Nucleus accumbens (tissue), 56 donors: ENCODE measurements at places on chromosomes 6 and 20.

- DNase-seq, result no peak
Measured at GRCh38 chr6:41426888-41427641, 91.7 kb downstream of the NCR2 start.

- no peak for DNase-seq
Measured at GRCh38 chr20:58986968-58987517, 6.0 kb downstream of the NELFCD start.

- DNase-seq, result no peak
Measured at GRCh38 chr20:3777381-3777715, 3.9 kb downstream of the SPEF1 start.

DNA sequence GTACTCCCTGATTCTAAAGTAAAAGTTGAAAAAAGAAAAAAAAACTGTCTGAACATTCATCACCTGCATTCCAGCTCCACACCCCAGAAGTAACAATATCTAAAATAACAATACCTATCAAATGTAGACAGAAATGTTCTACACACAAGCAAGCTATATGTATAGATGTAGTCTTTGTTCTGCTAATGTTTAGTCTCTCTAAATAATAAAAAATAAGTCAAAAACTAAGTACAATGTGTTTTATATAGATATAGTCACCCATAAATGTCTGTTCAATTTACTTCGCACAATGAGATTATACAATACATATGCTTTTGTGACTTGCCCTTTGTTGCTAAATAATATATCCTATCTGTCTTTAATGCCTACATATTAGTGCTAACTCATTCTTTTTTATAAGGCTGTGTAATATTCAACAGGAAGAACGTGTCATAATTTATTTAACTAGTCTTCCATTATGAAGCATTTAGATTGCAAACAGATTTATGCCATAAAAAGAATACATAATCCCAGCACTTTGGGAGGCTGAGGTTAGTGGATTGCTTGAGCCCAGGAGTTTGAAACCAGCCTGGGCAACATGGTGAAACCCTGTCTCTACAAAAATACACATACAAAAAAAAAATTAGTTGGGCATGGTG lies 216.2 kb upstream of the ZNF217 start:
- no peak for DNase-seq

- no peak for DNase-seq
Measured at GRCh38 chr6:141165002-141165665, 967.6 kb upstream of the GJE1 start.

- no peak for DNase-seq
Measured at GRCh38 chr20:35640724-35641123, 24.0 kb downstream of the CPNE1 start.

DNA sequence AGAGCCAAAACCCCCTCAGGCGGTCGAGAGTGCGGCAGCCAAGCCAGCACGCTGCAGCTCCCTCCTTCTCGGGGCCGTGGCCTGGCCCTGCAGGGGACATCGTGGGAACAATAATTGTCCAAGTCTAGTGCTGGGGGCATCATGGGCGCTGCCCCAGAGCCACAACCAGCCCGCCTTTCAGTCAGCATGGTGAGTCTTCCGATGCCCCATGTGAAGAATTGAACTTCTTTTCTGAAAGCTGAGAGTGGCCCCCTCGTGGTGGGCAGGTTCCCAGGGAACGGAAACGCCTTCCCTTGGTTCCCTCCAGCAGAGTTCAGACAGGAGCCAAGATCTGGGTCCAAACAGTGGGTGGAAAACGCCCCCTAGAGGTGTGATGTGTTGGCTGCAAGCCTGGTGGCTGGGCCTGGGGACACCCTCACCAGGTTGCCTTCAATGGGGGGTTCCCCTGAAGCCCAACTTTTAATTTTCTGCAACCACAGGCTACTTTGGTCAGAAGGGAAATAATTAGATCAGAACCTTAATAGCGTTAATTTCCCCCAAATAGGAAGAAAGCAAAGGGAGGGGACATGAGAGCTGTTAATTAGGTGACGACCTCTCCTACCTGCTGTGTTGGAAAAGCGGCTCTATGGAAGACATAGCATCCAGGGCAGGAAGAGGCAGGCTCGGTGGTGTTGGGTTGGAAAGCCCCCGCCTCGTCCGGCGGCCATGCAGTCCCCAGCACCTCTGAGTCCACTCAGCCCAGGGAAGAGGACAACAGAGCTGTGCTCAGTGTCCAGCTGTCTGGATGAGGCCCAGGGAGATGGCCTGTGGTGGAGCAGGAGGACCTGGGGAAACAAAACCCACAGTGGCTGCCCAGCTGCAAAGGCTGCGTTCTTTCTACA lies 4.7 kb upstream of the MRGBP start:
- DNase-seq, result peak; percentile 82

DNA sequence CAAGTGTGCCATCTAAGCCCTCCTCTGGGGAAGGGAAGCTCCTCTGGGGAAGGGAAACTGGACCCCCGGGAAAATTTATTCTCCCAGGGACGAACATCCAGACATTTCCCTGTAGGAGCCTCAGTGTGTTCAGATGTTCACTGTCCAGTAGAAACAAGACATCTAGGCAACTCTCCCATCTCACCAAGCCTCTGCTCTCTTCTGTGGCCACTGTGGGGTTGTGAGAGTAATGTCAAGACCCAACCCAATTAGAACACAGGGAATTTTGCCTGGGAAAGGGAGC lies 3.6 kb upstream of the PTGIS start:
- DNase-seq, result no peak

GRCh38 chr20:31566658-31567379 lies 38.3 kb upstream of the ID1 start:
- no peak for DNase-seq
